Fibroblast of the conjunctiva (primary cell): ENCODE measurements at places on chromosomes 1 and 21.
A peak's percentile ranks its signal among the peaks of the same experiment; 100 is the strongest.

GRCh38 chr1:180301135-180301742 lies 71.2 kb downstream of the LHX4 start:
- no peak for DNase-seq

GRCh38 chr1:16267690-16268180 lies 30.8 kb upstream of the CPLANE2 start:
- DNase-seq = no peak

- DNase-seq = no peak
Observed at GRCh38 chr1:228528612-228529011, 41.4 kb downstream of the RNF187 start.

DNA sequence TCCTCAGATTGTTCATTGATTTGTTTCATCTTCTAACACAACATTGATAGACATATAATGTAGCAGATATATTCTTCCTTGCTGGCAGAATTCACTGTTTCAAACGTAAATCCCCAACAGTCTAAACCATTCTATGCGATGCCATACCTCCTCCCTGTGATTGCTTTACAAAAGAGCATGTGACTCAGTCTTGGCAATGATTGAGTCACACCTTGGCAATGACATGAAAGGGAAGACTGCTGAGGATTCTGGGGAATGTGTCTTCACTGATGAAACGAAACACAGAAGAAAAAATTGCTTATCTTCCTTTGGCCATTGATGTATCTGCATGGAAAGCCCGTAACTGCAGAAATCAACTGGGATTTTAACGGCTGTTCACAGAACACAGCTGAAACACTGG lies 409.6 kb upstream of the ZRANB2 start:
- DNase-seq = no peak

GRCh38 chr1:57835620-57836019 lies 411.8 kb upstream of the DAB1 start:
- no peak for DNase-seq

- peak; percentile 12 for DNase-seq
Observed at GRCh38 chr21:14989359-14989758, 75.4 kb downstream of the NRIP1 start.

DNA sequence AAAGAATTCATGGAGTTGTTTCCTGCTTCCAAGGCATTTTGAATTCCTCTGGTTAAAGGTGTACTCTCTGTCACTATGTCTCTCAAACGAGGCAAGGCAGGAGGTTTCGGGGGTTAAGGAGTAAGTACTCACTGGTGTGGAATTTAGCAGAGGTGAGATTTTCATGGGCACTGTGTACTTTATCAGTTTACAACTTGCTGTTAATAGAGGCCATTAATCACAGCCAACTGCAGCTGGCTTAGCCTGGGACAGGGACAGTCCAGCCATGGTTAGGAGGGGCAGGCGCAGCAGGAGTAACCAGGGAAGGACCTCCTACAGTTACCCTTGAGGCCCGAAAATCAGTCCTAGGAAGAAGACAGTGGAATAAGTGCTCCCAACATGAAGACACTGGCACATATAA lies 18.1 kb upstream of the TMEM9 start:
- DNase-seq = no peak

DNA sequence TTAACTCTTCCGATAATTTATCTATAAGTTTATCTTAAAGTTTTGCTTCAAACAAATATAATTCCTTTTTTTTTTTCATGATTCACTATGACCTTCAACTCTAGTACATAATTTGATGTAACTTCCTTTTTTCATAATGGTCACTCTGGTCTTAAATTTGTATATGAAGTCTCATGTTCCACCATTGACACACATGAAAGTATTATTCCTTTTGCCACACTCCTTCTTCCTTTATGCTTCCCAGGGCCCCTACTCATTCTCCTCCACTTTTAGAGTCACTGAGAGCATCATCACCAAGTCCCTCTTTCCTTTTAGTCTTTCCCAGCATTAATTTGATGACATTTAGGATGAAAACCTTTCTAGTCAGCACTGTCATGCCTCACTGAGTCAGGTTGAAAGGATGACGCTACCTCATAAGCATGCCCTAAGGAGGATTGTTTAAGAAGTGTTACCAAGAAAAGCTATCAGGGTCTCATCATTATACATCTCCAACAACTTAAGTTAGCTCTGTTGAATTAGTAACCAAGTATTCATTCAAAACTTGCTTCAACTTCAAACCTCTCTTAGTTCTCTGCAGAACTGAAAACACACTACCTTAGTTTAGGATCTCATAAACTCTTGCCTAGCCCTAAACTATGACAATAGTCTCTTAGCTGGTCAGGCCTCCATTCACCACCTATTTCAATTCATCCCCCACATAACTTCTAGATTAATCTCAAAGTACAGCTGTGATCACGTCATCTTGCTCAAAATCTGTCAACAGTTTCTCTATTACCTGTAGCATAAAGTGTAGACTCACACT lies 14.5 kb downstream of the AUNIP start:
- DNase-seq = no peak

GRCh38 chr1:189669846-189670245 lies 807.8 kb downstream of the BRINP3 start:
- DNase-seq = no peak

- DNase-seq = no peak
Observed at GRCh38 chr1:161676441-161676840, 13.5 kb downstream of the FCGR2B start.

- no peak for DNase-seq
Observed at GRCh38 chr1:71068325-71069240, 12.3 kb downstream of the ZRANB2 start.

GRCh38 chr1:149927563-149928400 lies at the start of gene SF3B4:
Gene SF3B4, minus strand, starts transcription at chr1:149927803. Its CDS starts 44 bp downstream, at chr1:149927759.
- DNase-seq = peak; percentile 82
